Neural progenitor cell (in vitro differentiated cells): ENCODE measurements at places on chromosomes 3 and 15.
A peak's percentile ranks its signal among the peaks of the same experiment; 100 is the strongest.

GRCh38 chr15:41429003-41429890 lies 12.4 kb downstream of the RTF1 start:
- DNase-seq, result no peak

GRCh38 chr15:35929740-35930444 lies 383.9 kb upstream of the DPH6 start:
- DNase-seq, result no peak

GRCh38 chr3:64863226-64864212 lies 175.7 kb upstream of the ADAMTS9 start:
- peak; percentile 16 for DNase-seq

- no peak for DNase-seq
These were observed 84.9 kb downstream of the EDEM1 start for GRCh38 chr3:5272387-5272786.

DNA sequence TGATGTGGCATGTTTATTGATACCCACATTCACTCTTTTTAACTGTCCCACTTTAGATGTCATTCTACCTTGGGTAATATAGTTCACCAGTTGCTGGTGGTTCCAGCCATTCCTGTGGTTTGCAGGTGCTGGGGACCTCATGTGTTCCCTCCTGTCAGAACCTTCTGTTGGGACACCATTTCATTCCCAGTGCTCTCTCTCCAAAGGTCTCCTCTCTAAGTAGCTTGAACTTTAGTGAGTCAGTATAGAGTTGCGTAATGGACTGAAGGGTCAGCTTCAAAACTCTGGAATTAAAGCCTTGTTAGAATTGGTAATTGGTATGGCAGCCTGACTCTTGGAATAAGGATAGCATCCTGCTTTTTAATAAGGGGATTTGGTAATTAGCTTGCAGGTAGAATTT lies 108.5 kb downstream of the PLCL2 start:
- no peak for DNase-seq

DNA sequence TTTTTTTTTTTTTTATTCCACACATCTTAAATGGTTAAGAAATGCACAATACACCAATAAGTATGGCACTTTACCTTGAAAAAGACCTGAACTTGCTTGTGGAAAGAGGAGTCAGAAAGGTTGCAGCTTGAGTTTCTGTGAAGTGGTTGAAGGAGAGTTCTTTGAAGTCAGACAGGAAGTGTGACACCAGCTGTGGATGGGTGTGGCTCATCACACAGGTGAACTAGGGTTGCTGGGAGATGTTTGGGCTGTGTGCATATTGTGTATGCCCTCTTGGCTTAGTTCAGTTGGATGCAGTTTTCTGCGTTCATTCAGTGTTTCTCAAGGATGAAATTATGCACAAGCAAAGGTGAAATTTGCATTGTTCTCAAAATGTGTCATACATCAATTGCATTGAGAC lies 6.3 kb downstream of the AEN start:
- no peak for DNase-seq

DNA sequence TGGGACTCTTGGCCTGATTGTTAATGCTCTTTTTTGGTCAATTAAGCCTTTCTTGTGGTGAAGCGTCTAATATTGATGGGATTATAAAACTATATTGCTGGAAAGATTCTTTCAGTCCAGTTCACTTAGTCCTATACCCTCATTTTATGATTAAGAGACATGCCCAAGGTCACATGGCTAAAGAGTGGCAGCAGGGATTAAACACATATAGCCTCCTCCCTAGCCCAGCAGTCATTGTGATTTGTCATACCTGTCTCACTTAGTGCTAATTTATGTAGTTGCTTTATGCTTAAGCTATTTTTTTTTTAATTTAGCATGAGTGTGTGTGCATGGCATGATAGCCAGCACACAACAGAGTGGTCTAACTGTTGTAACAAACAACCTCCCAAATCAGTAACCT lies 9.5 kb downstream of the PARP14 start:
- DNase-seq, result no peak

DNA sequence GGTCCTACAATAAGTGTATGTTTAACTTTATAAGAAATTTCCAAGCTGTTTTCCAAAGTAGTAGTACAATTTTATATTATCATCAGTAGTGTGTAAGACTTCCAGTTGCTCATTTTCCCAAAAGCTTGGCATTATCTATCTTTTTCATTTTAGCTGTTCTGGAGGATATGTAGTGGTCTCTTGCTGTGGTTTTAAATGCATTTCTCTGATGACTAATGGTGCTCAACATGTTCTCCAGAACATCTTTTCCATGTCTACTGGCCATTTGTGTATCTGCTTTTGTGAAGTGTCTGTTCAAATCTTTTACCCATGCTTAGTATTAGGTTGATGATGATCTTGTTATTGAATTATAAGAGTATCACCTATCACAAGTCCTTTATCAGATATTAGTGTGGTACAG lies 13.3 kb downstream of the BCL2A1 start:
- no peak for DNase-seq

DNA sequence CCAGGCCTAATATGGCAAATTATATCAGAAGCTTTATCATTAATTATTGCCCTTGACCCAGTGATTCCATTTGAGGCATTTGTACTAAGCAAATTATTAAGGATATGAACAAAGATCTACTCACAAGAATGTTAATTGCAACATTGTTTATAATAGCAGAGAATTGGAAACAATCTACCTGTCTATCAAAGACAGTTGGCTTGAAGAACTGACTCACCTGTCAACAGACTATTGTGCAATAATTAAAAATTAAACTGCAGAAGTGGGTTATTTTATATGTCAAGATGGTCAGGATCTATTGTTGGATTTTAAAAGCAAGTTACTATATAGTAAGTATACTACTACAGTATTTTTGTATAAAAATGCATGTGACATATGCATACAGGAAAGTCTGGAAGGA lies 6.7 kb upstream of the FETUB start:
- DNase-seq, result no peak

DNA sequence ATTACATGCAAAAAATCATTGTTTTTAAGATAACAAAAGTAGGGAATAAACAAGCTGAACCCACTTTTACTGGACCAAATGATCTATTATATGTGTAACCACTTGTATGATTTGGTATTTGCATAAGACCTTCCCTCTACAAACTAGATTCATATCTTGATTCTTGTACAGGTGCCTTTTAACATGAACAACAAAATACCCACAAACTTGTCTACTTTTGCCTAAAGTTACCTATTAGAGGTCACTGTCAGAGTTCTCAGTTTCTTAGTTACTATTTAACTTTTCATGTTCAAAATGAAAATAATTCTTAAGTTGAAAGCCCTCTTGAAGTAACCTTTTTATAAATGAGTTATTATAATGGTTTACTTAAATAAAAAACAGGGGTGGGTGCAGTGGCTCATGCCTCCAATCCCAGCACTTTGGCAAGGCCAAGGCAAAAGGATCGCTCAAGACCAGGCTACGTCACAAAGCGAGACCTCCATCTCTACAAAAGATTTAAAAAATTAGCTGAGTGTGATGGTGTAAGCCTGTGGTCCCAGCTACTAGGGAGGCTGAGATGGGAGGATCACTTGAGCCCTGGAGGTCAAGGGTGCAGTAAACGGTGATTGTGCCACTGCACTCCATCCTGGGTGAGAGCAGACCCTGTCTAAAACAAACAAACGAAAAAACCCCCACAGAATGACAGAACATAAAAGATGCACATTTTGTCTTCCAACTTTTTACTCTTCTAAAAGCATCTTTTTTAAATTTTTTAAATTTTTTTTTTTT lies 16.0 kb downstream of the ACTR8 start:
- no peak for DNase-seq

DNA sequence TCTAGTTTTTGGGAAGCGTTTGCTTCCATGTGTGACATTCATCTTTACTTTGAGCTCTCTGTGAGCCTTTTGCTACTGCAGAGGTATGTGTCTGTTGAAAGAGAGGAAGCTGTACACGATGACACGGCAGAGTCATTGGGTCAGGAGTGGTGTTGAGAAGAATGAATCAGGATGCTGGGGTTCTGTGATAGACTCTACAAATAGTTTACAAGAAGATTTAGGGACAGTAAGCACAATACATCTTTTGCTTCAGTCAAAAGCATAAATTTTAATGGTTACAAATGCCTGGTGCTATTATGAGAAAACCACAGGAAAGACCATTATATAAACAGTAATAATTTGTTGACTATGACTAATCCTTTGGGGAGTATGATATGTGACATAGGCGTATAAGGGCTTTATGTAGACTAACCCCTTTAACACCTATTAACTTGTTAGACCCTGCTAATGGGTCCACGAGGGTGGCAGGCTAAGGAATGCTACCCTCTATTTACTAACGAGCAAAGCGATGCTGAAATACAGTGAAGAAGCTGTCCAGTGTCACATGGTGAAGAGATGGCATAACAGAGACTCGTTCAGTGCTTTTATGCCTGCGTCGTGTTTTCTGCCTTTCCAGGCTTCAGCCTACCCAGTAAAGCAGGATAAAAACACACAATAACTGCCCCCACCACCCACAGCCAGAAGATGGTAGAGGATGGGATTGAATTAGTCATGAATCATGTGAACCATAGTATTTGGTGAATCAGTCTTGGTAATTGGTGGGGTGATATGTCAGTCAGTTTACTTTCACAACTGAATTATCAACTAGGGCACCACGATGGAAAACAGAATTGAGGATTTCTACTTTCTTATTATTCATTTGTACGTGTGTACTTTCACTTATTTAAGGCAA lies 118.8 kb downstream of the LPP start:
- no peak for DNase-seq

GRCh38 chr15:70835841-70836240 lies 18.1 kb downstream of the LARP6 start:
- no peak for DNase-seq

DNA sequence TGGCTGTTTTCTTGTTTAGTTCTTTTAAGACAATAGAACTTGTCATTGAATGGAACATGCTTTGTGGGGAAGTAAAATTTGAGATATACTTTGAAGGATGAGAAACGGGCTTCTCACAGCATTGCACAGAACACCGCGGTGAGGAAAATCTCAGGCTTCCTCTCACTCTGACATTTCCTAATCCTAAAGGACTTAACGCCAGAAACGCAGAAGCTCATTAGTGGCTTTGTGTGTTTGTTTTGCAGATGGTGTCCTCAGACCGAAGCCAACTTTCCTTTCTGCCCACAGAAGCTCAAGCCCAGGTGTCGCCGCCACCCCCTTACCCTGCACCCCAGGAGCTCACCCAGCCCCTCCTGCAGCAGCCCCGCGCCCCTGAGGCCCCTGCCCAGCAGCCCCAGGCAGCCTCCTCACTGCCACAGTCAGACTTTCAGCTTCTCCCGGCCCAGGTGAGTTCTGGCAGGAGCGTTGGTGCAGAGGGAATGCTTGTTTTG lies 78.9 kb upstream of the BLM start:
- DNase-seq, result peak; percentile 62

DNA sequence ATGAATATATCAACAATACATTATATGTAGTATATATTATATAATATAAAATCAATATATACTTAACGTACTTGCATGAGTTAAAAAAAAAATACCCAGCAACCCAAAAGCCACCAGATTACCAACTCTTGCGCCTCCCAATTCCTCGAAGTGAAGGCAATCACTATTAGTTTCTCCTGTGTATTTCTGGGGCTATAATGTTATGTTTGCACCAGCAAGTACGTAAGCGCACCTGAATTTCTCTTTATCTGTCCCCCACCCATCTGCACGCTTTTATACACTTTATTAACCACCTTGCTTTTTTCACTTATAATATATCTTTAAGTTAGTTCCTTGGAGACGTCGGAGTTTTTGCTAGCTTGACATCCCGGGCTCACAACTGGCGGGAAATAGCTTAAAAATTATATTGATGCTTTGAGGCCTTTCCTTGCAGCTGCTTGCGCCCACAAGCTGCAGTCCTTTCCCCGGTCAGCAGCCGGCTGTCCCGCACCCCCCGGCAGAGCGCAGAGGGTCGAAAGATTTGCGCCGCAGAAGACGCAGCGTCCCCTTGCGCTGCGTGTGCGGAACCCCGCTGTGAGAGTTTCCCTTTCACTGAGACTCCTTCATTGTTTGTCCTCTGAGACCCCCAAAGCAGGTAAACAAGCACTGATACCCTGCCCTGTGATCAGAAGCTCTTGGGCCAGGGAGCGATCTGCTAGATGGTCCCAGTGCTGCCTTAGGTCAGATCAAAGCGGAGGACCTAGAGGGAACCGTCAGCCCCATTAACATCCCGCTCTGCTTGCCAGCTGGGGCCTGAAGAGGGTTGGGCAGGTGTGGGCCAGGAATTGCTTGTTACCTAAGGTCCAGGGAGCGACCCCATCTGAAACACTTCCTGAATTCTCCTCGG lies 8.9 kb upstream of the EOMES start:
- DNase-seq, result peak; percentile 70

DNA sequence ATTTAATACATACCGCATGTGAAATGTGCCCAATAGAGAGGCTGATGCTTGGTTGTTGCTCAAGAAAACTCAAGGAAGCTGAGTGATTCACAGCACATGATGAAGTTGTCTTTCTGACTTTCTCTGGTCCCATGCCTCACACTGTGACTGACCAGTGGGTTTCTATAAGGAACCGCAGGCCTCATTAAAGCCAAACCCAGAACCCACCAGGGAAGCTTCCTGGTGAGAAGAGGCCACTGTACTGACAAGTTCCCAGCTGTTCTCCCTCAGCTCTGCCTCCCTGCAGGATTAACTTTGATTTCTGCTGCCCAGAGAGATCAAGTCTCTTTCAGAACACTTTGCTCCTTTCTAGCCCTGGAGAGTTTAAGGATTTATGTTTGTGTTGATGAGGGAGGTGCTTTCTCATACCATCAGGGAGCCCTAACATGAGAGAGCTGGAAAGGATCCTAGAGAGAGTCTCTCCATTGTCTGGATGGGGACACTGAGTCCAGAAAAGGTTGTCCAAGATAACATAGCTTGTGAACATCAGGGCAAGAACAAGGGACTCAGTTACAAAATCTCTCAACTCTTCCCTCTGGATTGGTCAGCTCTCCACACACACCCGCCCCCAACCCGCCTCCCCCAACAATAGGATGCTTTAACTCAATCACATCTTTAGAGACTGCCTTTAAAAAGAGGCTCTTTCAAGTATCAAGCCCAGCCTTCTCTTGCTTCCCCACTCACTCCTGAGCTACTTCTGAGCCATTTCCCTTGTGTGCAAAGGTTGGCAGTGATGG lies 303.2 kb upstream of the TLE3 start:
- DNase-seq, result no peak

DNA sequence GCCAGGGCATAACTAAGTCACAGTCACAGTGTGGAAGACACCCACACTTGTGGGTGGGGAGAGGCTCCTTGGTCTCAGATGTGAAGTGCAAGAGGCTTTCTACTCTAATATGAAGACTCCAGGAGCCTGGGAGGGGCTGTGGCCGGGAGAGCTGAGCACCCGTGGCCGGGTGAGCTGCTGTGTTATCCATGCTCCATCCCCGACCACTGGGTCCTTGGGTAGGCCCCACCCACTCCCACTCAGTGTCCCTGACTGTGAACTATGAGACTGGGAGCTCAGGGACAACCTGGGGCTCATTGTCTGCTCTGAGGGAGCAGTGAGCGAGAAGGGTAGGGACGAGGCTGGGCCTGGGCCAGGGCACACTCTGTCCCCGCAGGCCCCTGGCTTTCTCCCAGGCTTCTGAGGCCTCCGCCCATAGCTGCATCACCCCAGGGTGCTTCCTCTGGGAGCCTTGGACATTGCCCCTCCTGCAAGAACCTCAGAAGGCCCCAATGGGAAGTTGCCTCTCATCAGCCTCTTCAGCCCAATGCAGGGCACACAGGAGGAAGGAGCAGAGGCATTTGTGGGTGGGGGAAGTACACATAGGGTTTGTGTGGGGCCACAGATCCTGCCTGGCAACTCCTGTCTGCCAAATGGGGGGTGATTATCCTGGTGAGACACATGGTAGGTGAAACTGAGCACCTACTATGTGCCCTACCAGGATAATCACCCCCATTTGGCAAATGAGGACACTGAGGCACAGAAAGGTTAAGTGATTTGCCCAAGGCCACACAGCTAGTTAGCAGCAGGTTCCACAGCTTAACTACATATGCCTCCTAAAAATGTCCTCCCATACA lies 2.4 kb downstream of the ANPEP start:
- no peak for DNase-seq
